ENCODE measurements at places on chromosomes 1 and 21.

GRCh38 chr21:40276001-40276400 is 408.8 kb downstream of the PCP4 start:
- no peak for DNase-seq

- DNase-seq: no peak
Observed at GRCh38 chr1:99869304-99869703, 19.1 kb downstream of the AGL start.

GRCh38 chr1:87305151-87305550 is 23.5 kb upstream of the LMO4 start:
- DNase-seq: no peak

- peak; percentile 48 for DNase-seq
Observed at GRCh38 chr1:87826681-87827251, 498.1 kb downstream of the LMO4 start.

- no peak for DNase-seq
Observed at GRCh38 chr1:221961532-221962292, 219.8 kb upstream of the DUSP10 start.

DNA sequence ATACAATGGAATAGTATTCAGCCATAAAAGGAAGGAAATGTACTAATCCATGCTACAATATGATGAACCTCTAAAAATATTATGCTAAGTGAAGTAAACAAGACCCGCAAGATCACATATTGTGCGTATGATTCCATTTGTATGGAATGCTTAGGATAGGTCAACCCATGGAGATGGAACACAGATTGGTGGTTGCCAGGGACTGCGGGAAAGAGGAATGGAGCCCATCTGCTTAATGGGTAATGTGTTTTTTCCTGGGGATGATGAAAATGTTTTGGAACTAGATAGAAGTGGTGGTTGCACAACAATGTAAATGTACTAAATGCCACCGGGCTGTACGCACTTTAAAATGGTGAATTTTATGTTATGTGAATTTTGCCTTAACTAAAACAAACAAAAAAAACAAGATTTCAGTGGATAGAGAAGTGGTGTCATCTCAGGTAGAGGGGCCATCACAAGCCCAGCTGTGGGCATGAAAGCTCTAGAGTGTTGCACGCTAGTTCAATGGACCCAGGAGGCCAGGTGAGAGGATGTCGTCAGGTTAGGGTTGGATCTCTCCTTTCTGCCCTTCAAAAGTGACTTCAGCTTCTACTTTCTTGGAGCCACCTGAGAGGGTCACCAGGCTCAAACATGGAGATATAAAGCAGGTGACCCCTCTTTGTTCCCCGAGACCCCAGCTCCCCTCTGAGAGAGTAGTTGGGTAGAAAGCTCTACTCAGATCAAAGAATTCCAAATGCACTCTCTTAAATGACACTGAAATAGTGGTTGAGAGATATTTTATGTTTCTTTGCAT is 2.5 kb downstream of the C1orf115 start:
- no peak for DNase-seq

DNA sequence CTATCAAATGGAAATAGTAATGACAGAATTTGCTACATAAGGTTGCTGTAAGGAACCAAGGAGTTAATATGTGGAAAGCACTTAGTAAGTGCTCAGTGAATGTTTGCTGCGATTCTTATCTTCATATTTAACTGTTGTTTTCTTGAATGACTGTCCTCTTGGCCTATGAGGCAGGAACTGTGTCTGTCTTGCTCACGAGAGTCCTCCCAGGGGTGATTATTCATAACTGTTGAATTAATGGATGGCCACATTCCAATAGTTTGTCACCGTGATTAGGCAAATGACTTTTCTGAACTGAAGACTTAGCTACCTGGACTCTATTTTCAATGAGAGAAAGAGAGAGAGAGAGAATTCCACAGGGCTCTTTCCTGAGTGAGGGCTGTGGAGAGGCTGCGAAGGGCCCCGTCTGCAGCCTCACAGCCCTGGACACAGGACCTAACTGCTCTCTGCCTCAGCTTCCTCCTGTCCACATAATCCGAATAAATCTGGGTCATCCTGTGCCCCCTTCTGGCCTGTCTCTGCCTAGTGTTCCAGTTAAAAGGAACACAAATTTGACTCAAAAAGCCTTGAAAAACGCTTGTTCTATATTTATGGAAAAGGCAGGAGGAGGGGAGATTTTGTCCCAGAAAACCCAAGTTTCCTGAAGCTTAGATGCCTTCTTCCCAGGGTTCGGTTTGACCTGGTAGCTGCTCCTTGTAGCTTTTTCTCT is 8.5 kb downstream of the EDN2 start:
- DNase-seq: no peak

DNA sequence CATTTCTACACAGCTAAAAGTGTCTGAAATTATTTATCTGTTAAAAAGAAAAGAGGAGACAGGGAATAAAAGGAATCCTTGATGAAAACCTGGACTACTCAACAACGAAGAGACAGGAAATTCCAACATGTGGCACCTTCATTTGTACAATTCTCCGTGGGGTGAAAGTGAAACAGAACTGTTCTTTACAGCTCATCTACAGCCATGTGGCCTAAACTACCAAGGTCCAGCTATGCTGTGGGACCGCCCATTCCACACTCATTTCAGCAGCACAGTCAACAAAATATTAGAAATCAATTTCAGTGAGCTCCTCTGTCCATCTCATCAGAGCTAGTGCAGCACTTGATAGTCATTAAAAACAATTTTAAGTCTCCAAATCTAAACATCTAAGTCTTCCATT is 44.0 kb downstream of the UBR4 start:
- no peak for DNase-seq

GRCh38 chr21:31624961-31625491 is 34.5 kb upstream of the SOD1 start:
- DNase-seq: no peak

- DNase-seq: peak; percentile 12
Observed at GRCh38 chr1:10387677-10388386, 11.0 kb upstream of the PGD start.

- no peak for DNase-seq
Observed at GRCh38 chr1:66313429-66313828, 220.5 kb upstream of the SGIP1 start.

DNA sequence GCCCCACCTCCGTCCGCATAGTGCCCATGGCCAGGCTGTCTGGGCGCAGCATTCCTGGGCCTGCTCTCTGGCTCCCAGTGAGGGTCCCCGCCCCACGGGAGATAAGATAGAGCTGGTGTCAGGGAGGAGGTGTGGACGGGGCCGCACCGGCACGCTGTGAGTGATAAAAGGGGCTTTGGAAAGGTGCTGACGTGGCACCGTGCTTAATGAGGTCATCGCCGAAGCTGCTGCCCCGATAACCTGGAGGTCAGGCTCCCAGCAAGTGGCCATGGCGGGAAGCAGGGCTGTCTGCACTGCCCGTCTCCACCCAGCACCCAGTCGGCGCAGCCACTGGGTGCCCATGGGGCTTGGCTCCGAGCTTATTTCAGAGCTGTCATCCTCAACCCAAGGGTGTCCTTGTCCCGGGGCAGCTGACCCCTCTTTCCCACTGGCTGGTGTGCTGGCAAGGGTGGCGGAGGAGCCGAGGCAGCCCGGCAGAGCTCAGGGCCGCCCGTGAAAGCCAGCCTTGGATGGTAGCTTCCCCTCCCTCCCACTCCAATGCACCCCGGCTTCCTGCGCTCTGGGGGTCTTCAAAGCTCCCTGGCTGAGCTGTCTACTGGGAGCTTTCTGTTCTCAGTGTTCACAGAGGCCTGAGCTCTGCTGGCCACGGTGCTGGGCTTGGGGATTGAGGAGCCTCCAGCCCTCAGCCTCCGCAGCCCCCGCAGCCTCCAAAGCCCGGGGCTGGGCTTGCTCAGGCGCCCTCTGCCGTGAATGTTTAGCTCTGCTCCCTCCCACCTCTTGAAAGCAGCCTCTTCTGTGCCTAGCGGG is 105.1 kb upstream of the ARHGEF16 start:
- DNase-seq: no peak

DNA sequence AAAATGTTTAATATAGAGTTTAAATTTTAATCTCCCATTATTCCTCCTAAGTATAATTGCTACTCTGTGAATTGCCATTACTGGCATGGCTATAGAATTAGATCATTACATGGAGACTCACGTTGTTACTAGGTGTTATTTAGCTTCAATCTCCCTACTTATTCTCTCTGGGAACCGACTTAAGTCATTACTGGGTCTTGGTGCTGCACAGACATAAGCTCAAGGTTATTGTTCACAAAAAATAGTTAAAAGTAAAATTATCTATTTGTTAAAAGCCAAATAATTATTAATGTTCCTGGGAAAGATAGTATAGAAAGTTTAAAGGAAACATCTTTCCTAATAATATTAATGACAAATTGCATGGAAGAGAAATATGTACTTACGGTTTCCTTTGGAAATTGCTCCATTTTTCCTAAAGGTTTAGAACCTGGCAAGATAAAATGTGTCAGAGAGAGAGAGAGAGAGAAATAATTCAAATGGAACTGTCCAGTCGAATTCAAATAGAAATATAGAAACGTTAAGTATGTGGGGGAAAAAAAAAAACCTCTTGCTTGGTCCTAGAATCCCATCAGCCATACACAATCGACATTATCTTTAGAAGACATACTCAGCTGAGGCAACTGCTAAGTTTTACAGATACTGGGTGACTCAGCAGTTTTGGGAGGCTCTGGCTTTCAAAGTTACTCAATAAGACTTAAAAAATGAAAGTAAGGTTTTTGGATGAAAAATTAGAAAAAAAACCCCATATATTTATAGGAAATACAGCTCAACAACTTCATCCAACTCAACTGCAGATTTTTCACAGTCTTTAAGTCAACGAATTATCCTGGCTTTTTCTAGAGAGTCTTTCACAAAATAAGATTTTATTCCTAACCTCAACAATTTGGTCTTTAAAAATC is at the start of gene SPTA1:
TSS of gene SPTA1 (minus strand) at position 605 of the 899 bp plus-strand sequence. CDS start at position 407, 198 bp downstream.
- no peak for DNase-seq

- no peak for DNase-seq
Observed at GRCh38 chr1:30744060-30744756, 13.4 kb downstream of the LAPTM5 start.

- DNase-seq: no peak
Observed at GRCh38 chr1:154272999-154273563, 652 bp downstream of the HAX1 start.

- no peak for DNase-seq
Observed at GRCh38 chr1:9542430-9542829, 3.2 kb downstream of the SLC25A33 start.

GRCh38 chr1:30652152-30652841 is 71.1 kb downstream of the MATN1 start:
- DNase-seq: no peak

DNA sequence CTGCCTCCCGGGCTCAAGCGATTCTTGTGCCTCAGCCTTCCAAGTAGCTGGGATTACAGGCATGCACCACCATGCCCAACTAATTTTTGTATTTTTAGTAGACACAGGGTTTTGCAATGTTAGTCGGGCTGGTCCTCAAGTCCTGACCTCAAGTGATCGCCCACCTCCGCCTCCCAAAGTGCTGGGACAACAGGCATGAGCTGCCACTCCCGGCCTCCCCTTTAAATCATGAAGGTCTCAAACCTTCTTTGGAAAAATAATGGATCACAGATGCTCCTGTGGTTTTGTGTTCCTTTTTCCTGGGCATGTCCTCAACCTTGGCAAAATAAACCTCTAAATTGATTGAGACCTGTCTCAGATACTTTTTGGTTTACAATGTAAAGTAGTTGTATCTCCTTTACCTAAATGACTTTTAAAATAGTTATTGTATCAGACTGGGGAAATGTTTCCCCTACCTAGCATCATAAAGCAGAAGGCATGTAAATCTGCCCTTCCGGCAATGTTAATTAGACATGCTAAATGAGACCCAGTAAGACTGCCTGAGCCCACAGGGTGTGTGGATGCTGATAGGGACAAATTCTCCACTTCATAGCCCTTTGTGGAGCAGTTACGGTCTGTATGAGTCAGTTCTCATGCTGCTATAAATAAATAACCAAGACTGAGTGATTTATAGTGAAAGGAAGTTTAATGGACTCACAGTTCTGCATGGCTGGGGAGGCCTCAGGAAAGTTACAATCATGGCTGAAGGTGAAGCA is 27.8 kb downstream of the CBR1 start:
- no peak for DNase-seq

DNA sequence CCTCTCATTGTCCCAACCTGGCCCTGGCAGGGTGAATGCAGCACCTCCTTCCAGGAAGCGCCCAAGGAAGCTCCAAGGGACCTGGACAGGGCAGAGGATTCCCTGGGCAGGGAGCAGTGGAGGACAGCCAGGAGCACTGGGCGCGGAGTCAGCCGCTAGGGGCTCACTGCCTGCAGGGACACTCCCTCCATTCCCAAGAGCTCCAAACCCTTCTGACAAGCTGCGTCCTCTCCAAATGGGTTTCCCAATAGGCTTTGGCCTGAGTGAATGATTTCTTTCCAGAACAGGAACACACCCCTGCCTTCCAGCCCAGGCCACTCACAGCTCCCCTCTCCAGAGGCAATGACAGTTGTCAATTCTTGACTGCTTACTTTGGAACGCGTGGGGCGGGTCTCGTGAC is 128.5 kb upstream of the EDN2 start:
- DNase-seq: no peak

DNA sequence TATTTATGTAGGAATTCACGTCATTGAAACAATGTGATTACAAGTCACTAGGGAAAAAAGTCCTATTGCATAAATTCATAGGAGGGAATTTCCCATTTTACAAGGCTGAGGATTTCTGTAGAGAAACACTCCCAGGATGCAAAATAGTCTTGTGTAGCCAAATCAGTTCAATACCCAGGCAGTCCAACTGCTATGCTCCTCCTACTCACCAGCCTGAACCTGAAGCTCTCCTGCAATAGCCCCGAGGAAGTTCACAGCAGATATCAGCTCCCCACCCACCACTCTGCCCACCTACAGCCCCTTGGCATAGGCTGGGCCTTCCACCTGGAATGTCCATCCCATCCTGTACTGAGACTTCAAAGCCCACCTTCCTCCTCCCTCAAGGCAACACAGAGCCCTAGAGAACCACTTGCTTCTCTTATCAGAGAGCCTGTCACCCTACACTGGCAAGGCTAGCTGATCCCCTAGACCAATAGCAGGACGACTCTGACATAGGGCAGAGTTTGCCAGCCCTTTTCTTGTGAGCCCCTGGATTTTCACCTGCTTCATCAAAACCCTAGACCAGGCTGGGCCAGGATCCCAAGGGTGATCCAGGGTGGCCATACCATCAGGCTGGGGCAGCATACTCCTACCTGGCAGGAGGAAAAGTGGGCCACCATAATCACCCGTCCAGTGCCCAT is 1.5 kb downstream of the LSS start:
- DNase-seq: peak; percentile 31

Measured in ovary (tissue), 10 donors.